Mucosa of gallbladder (tissue), 1 donor: ENCODE measurements at places on chromosomes 13 and 19. TPM values are rescaled to one million over a fixed set of nuclear protein-coding genes. Genes with fewer than 3 reads are reported as not detected.

SLC6A16 gene
- 0.86 TPM for total RNA-seq

CEACAM7 gene
- 2.6 TPM for total RNA-seq

HMGB1 gene
- total RNA-seq, result 205 TPM

RXFP2 gene
- total RNA-seq, result not detected

GADD45GIP1 gene
- 17.6 TPM for total RNA-seq

KLK2 gene
- not detected for total RNA-seq

ZNF181 gene
- 13.7 TPM for total RNA-seq

ZNF737 gene
- 30.2 TPM for total RNA-seq

ZNF667 gene
- total RNA-seq, result 9.4 TPM

COX7A1 gene
- 55.7 TPM for total RNA-seq

ZNF471 gene
- total RNA-seq, result 14.9 TPM

TPGS1 gene
- 33.8 TPM for total RNA-seq

CGB8 gene
- total RNA-seq, result not detected

SIGLEC7 gene
- total RNA-seq, result 3.5 TPM

SUGT1 gene
- total RNA-seq, result 37.6 TPM

SCEL gene
- total RNA-seq, result 0.12 TPM

FXYD3 gene
- 139 TPM for total RNA-seq

ONECUT3 gene
- total RNA-seq, result 6.3 TPM

PABPC3 gene
- 0.14 TPM for total RNA-seq

STOML3 gene
- not detected for total RNA-seq

SPACA4 gene
- not detected for total RNA-seq

SIGLEC5 gene
- 1.1 TPM for total RNA-seq

NLRP4 gene
- not detected for total RNA-seq

ATP12A gene
- not detected for total RNA-seq

NCR1 gene
- total RNA-seq, result 0.32 TPM
